ENCODE measurements at places on chromosomes 11 and 22.

DNA sequence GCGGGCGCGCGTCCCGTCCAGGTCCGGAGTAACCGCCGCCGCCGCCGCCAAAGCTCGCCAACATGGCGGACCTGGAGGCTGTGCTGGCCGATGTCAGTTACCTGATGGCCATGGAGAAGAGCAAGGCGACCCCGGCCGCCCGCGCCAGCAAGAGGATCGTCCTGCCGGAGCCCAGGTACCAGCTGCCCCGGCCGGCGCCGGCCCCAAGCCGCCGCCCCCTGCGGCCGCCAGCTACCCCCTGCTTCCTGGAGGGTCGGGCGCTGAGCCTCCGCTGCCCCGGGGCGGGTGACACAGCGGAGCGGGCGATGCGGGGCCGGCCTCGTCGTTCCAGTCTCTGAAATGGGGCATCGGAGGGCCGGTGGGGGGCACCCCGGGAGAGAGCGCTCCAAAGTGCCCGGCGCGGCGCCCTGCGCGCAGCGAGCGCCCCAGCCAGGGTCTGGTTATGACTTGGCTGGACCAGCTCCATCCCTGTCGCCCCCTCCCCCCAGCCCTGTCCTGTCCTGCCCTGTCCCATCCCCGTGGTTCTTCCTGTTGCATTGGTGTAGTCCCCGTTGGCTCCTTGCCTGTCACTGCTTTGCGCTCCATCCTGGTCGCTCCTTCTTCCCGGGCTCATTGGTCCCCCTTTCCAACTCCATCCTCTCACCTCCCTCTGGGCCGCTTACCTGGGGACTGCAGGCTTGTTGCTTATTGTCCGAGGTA, 653 bp downstream of the GRK3 start:
- DNase-seq: peak; percentile 83

DNA sequence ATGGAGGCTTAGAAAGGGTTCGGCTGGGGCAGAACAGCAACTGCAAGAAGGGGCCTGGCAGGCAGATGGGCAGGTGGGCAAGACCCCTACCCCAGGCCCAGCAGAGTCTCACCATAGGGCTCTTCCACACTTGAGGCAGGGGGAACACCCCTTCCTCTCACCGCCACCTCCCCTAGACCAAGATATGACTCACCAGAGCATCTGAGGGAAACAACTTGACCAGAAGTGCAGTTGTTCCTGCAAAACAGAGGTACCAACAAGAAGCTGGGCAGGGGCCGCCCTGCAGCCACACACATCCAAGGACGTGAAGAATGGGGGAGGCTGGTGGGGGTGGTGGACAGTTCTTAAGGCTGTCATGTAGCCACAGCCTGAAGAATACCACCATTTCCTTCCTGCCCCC, 10.9 kb downstream of the TMPRSS5 start:
- DNase-seq: no peak

DNA sequence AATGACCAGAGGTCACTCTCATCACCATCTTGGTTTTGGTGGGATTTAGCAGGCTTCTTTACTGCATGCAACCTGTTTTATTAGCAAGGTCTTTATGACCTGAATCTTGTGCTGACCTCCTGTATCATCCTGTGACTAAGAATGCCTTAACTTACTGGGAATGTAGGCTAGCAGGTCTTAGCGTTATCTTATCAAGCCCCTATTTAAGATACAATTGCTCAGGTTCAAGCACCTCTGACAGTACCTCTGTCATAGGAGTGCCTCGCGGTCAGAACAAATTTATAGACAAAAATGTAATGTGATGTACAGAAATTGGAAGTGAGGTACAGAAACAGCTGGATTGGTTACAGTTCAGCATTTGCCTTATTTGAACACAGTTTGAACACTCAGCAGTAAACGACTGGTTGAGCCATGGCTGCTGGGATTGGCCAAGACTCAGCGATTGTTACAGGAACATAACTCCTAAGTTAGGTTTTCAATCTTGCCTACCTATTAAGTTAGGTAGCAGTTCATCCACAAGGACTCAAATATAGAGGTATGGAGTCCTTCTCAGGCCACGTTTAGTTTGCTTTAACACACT, 16.1 kb upstream of the TMEM123 start:
- no peak for DNase-seq

GRCh38 chr11:107562647-107563208, 2.8 kb downstream of the ALKBH8 start:
- DNase-seq: no peak

- no peak for DNase-seq
Measured at GRCh38 chr22:48301421-48301820, 1526.3 kb downstream of the BRD1 start.

DNA sequence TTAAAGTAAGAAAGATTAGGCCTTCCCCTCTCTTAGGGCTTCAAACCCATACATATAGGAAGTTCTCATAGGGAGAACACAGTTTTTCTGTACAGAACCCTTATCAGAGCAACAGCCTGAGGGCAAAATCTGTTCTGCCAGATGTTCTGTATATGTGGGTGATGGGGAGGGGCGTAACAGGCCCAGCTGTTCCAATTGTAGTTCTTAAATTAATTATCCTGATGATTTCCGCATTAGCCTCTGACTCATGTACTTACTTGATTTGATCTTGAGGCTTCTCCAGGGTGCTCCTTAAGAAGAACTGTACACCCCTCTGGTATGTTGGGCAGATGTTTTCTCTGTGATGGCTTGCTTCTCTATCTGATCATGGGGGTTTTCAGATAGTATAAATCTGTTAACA, 123.1 kb upstream of the C11orf87 start:
- DNase-seq: peak; percentile 78

- DNase-seq: no peak
Measured at GRCh38 chr22:29302681-29303465, 3.6 kb upstream of the GAS2L1 start.

DNA sequence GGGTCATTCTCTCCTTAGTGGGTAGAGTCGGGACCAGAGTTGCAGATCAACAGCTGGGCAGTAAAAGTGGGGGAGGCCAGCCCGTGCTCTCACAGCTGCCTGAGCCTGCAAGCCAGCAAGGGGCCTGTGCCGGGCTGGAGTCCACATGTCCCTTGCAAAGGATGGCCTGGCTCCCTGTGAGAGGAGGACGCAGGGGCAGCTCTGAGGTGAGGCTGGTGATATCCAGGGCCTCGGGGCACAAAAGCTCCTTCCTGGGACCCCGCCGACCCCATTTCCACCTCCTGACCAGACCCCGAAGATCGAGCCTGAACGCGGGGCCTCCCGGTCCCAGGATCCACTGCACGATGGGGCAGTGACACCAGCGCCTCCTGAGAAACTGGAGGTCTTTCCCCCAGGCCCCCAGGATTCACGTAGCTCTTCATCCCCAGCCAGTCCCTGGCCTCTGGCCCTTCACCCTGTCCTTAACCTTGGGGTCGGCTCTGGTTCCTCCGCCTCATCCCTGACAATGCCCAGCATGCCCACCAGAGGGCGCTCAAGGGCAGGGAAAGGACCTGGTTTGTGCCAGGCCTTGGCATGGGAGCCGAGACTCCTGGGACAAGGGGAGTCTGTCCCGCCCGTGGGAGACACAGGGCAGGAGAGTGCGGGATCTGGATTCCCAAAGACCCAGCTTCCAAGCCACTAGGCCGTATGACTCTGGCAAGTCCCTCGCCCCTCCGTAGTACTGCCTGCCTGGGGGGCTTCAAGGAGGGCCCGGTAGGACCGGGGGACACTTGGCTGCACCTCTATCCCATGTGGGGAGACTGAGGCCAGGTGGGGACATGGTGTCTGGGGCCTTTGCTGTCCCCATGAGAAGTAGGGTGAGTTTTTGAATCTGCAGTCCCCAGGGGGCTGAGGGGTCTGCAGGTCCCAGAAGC, 17.8 kb upstream of the WNT7B start:
- DNase-seq: peak; percentile 91

DNA sequence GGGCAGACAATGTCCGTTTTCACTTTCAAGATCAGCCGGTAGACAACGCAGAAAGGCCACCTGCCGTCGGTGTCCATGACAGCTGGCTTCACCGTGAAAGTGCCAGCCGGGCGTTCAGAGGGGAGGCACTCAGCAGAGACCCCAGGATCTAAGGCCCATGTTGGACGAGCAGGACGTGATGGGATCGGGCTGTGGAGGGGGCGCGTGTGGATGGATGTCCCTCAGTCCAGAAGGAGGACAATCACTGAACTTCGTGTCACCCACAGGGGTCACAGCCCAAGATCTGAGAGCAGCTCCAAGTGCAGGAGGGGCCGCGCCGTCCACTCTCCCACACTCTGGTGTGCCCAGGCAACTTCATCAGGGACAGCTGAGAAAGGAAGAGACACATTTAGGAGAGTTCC, 164.4 kb downstream of the BRD1 start:
- no peak for DNase-seq

DNA sequence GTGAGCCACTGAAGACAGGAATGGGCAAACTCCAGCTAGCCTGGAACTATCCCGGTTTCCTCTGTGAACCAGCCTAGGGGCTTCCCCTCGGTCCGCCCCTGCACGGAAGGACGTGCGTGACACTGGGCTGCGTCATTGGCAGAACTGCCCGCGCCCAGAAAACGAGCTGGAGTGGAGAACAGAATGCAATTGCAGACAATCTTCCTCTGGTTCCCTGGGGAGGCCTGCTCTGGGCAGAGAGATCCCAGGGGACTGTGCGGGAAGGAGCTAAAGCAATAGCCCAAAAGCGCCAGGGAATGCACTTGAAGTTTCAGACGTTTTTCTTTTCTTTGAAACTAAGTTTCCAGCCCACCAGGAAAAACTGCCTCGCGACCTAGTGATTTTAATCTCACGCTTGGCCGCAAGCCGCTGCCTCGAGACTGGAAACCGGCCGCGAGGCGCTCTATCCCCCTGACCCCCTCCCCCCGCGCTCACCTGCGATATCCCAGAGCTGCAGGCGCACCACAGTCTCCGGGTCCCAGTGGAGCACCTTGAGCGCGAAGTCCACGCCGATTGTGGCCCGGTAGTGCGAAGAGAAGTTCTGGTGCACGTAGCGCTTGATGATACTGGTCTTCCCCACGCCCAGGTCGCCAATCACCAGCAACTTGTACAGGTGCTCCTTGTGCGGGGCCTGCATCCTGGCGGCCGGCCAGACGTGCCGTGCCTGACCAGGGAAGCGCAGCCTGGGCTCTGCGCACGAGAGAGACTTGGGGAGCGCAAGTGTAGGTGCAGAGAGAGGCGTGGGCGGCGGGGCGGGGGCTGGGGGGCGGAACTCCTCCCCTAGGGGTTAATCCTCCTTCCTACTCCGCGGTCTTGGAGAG, at the start of gene RAB38:
Gene RAB38 (minus strand): TSS at position 735 of the 860 bp plus-strand sequence. CDS start 59 bp downstream, at position 676.
- peak; percentile 62 for DNase-seq

GRCh38 chr11:134229126-134229790, 4.8 kb downstream of the VPS26B start:
- DNase-seq: no peak
